ENCODE measurements at places on chromosomes 2 and 18.

GRCh38 chr2:9952286-9952737, 819 bp downstream of the GRHL1 start:
- no peak for DNase-seq

DNA sequence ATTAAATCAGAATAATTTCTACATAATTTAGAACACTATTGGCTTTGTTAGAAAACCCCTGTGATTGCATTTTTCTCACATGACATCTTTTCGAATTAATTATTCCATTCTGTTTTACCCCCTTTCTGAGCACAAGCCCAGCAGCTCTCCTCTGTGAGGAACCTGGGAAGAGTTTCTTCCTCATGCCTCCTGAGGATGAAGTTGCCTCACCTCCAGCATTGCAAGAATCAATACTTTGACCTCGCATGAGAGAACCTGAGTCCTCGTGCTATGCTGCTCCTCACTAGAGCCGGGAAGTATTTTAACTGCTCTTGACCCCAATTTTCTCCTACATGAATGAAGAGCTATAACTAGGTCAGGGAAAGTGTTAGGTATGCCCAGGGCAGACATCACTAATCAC, 77.1 kb upstream of the RAPH1 start:
- DNase-seq: no peak

DNA sequence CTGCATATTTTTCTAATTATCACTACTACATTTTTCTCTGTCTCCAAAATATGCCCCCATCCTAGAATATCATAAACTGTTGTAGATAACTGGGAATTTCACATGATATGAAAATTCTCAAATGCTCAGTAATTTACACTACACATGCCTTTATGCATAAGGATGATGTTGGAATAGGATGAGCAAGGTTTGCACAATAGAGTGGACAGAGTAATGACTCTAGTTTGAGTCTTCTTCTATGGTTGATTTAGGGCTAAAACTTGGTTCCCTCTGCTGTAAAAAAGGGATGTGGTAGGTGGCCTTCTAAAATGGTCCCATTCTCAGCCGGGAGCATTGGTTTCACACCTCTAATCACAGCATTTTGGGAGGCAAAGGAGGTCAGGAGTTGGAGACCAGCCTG, 129.9 kb downstream of the BCL11A start:
- no peak for DNase-seq

DNA sequence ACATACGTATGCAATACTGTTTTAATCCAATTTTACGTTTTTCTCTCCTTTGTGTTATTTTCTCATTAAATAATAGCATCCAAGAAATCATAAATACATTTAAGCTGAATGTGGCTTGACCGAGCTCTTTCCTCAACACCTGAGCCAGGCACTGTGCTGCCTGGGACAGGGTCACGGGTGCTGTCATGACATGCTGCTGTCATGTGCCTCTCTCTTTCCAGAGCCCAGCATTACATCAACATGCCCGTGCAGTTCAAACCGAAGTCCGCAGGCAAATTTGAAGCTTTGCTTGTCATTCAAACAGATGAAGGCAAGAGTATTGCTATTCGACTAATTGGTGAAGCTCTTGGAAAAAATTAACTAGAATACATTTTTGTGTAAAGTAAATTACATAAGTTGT, 94.1 kb upstream of the LDLRAD4 start:
- DNase-seq: no peak

GRCh38 chr2:99559075-99559662, 69.4 kb upstream of the REV1 start:
- DNase-seq: peak; percentile 72

DNA sequence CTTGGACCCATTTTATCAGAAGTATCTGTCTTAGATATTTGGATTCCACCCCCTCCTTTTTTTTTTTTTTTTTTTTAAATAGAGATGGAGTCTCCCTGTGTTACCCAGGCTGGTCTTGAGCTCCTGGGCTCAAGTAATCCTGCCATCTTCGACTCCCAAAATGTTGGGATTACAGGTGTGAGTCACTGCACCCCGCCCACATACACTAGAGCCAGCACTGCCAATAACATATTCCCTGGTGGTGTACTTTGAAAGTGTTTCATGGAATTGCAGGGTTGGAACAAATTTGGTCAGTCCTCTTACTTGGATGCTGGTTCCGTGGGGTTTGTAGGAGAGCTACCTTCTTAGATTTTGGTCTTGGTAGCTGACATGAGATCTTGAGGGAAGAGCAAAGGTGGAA, 15.0 kb downstream of the PDCL3 start:
- no peak for DNase-seq

GRCh38 chr18:75255094-75255493, 44.5 kb downstream of the TSHZ1 start:
- DNase-seq: no peak

DNA sequence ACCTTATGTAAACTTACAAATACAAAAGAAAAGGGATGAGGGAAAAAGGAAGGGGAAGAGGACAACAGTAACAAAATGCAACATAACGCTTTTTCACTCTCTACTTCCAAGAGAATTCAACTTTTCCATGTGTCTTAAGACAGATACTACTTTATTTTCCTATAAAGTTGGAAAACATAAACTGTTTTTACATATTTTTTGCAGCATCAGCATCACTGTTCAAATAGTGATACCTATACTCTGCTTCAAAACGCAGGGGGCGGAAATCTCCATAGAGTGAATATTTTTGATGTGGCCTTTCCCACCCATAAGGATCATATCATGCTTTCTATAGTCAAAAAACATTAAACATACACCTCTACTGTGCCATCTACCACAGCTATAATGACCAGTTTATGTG, 77.5 kb downstream of the BAZ2B start:
- no peak for DNase-seq

- no peak for DNase-seq
Observed at GRCh38 chr2:239201531-239201876, 199.3 kb downstream of the HDAC4 start.

GRCh38 chr2:195570329-195570728, 86.7 kb upstream of the SLC39A10 start:
- DNase-seq: no peak

- no peak for DNase-seq
Observed at GRCh38 chr2:140085674-140086073, 1305.5 kb upstream of the NXPH2 start.

GRCh38 chr2:105487142-105488069, 88.6 kb upstream of the FHL2 start:
- DNase-seq: no peak

DNA sequence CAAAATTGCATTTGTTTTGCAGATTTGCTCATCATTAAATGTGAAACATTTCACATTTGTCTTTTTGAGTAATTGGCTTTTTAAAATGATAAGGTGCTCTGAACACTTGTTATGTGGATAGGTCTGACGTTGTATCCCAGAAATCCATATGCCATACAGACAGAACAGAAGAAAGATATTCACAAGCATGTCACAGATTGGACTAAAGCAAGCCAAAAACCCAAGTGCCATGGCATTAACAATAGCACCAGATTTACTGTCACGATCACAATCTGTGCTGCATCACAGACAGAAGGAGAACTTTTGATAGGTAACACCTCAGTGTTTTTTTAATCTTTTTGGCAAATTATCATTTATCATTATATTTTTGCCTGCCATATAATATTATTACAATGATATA, 272.6 kb downstream of the ARHGAP15 start:
- DNase-seq: no peak
